ENCODE measurements at places on chromosomes 6 and 20.

GRCh38 chr6:70479236-70479635, 65.9 kb downstream of the FAM135A start:
- no peak for DNase-seq

DNA sequence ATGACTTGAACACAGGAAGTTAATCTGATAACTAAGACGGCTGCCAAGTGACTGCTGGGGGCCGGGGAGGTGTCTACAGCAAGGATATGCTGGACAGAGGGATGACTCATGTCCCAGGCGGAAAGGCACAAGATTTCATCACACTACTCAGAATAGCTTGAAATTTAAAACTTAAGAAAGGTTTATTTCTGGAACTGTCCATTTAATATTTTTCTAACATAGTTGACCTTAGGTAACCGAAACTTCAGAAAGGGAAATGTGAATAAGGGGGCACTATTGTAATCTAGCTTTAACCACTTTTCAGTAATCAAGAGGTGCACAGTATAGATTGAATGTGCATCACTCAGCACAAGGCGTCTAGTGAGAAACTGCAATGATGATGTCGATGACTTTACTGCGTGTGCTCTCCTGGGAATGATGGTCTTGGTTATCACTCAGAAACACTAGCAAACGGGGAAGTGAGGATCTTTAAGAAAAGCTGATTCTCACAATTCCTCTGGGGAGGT, 171.5 kb downstream of the QKI start:
- DNase-seq, result no peak

- DNase-seq, result no peak
Observed at GRCh38 chr6:147695819-147696218, 187.3 kb downstream of the SAMD5 start.

DNA sequence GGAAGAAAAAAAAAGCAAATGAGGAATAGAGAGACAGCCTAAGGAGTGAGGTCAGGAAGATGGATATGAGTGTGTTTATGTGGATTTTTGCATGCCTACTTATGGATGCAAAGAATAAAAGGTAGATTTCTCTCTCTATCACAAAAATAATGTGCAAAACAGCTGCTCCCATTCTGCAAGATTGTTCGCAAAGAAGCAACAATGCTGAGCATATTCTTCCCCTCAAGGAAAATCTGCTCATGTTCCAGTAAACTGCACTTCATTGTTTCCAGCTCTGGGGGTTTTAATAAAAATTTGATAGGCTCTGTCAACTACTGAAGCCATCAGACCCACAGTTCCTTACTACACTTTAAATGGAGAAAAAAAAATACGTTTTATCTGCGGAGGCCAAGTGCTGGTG, 177.3 kb downstream of the COL9A1 start:
- no peak for DNase-seq

DNA sequence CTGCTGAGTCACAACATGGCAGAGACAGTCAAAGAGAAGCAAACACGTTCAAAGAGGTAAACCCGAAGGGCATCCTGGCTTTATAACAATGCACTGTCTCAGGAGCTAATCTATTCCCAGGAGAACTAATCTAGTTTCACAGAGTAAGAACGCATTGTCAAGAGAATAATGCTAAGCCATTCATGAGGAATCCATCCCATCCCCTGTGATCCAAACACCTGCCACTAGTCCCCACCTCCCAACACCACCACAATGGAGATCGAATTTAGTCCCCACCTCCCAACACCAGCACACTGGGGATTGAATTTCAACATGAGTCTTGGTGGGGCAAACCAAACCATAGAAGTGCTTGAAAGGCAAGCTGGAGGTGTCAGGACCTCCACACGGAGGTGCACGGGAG, 231.5 kb upstream of the ID4 start:
- DNase-seq, result no peak

DNA sequence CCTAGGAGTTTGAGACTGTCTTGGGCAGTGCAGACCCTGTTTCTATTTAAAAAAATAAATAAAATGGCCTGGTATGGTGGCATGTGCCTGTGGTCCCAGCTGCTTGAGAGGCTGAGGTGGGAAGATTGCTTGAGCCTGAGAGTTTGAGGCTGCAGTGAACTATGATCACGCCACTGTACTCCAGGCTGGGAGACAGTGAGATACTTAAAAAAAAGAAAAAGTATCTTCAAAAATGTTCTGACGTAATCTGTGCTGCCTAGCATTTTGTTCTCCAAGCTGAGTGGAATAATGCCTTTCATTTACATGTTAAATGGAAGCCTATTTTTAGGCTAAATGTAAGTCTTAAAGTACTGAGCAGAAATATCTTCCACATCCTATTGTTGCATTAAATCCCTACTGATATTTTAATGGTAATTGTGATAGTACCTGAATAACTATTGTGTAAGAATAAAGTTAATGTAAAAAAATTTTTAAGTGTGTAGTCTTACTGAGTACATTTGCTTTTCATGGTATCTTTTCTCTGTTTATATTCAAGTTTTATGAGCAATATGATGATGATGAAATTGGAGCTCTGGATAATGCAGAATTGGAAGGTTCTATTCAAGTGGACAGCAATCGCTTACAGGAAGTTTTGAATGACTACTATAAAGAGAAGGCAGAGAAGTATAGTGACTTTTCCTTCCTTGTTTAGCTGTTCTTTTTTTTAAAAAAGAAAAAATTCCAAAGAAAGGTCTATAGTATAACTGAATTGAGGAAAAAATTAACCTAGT, 4.2 kb upstream of the ZC2HC1B start:
- DNase-seq, result no peak

DNA sequence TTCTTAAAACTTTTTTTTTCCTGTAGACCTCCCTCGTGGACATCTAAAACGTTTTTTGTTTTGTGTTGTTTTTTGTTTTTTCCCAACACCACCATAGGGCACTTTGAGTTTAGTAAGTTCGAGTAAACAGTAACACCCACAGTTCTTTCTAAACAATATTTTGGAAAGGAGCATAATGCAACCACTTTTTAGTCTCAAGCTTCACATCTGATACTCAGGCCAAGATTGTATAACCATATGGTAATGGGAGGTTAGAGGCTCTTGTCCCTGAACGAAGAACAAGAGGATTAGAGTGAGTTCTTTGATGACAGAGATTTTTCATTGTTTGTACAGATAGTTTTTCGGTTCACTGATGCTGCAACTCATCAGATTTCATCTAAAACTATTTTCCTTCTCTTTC, 144.6 kb downstream of the MTHFD1L start:
- no peak for DNase-seq

DNA sequence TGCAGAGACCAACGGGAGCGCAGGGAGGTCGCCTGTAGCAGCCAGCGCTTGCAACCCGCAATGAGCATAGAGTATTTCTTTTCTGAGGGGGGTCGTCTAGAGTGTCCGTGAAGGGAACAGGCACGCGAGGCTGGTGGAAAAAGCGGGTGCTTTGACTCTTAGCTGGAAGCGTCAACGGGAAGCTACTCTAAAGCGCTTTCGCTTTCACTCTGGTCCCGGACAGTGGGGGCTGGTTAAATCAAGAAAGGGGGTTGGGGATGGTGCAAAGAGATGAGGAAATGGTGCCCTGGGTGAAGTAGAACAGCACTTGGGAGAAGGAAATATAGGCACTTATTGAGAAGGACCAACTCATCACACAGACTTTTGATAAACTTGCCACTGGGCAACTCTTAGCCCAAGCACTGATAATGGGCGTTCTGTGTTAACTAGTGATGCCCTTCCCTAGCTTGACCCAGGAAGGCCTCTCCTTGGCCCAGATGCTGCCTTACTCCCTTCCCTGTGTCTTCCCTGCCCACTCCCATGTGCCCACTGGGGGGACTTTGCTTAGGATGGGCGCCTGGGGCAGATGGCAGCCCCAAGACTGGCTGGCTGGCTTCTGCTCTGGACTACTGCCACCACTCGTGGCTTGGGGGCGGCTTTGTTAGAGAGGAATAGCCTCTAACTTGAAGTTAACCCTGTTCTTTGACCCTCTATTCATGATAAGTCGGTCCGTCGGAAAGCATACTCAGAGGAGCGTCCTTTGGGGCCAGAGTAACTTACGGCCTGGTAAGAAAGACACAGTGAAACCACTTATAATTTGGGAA, 585 bp downstream of the PSMB9 start:
- DNase-seq, result peak; percentile 18

- DNase-seq, result no peak
Observed at GRCh38 chr20:54195483-54196472, 12.1 kb upstream of the PFDN4 start.

- peak; percentile 78 for DNase-seq
Observed at GRCh38 chr6:26097268-26097875, 10.1 kb downstream of the HFE start.

Measured in NCI-H2029 (cell line).